ENCODE measurements at places on chromosomes 7 and 10.

GRCh38 chr7:36668080-36668479, 56.2 kb downstream of the AOAH start:
- no peak for DNase-seq

DNA sequence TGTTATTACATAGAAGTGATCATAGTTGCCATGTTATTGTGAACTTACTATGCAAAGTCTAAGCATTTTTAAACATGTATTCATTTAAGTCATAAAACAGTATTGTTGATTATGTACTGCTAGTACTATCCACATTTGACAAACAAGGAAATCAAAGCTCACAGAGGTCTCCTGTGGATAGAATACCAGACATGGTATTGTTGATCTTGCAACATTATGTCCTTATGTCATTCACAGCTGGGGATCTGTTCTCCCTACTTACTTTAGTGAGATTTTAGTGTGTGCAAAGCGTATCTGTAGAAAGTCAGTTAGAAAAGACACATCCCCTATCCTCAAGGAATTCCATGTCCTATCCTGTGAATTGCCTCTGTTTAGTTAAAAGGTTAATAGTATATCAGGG, 106.1 kb downstream of the SND1 start:
- DNase-seq: no peak

DNA sequence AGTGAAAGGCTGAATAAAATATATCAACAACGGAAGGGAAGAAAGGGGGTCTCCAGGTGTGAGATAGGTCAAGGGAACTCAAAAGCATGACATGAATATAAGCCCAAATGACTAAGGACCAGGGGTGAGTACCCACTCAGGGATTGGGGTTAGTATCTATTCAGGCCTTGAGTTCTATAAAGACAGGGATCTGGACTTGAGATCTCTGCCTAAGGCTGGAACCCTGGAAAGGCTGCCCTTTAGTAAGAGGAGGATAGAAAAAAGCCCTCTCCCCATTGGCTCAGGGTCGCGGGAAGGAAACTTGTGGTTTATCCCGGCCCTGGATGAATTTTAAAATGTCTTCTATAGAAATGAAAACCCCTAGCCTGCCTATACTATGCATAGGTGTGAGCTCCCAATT, 2.4 kb upstream of the ITPRIP start:
- no peak for DNase-seq

DNA sequence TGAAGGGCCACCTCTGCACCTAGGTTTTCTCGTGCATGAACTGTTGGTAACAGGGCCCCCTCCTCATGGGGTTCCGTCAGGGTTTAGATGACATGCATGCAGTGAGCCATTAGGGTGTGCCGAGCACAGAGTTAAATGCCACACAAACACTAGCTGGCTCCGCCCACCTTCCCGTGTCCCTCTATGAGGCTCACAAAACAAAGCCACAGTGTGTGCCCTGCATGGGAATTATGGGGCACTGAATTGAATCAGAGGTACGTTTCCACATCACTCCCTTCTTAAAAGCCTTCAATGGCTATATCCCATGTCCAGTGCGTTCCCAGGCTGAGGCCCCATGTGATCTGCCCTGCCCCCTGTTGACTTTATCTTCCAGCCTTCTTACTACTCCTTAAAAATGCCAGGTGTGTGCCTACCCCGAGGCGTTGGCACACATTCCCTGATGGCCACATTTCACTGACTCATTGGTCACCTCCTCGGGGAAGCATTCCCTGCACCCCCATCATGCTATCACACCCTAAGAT, 35.7 kb downstream of the GSDME start:
- DNase-seq: no peak

DNA sequence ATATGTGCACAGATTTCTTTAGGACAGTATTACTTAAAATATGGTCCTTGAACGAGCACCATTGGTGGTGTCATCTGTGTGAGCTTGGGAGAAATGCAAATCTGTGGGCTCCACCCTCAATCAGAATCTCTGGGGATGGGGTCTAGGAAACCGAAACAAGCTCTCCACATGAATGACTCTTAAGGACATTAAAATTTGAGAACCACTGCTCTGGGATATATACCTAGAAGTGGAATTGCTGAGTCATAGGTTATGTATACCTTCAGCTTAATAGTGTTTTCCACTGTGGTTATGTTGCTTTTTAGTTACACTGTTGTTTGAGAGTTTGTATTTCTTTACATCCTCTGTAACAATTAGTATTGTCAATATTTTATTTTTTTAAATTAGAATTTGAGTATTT, 24.0 kb downstream of the ZNRF2 start:
- DNase-seq: no peak

DNA sequence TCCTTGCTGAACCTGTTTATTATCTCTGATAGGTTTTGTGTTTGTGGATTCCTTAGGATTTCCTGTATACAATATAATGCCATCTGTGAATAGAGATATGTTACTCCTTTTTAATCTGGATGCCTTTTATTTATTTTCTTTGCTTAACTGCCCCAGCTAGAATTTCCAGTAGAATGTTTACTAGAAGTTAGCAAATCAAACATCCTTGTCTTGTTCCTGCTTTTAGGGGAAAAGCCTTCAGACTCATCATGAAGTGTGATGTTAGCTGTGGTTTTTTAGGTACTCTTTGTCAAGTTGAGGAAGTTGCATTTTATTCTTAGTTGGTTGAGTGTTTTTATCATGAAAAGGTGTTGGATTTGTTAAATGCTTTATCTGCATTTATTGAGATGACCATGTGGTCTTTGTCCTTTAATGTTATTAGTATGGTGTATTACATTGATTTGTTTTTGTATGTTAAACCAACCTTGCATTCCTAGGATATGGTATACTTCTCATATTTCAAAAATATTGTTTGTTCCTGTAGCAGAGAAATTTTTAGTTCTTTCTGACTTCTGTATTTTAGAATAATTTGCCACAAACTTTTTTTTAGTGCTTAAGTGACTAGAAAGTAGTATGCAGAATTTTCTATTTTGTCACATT, 24.3 kb downstream of the PPP2R2D start:
- no peak for DNase-seq

- DNase-seq: no peak
Measured at GRCh38 chr10:21526188-21526859, 842 bp upstream of the SKIDA1 start.

DNA sequence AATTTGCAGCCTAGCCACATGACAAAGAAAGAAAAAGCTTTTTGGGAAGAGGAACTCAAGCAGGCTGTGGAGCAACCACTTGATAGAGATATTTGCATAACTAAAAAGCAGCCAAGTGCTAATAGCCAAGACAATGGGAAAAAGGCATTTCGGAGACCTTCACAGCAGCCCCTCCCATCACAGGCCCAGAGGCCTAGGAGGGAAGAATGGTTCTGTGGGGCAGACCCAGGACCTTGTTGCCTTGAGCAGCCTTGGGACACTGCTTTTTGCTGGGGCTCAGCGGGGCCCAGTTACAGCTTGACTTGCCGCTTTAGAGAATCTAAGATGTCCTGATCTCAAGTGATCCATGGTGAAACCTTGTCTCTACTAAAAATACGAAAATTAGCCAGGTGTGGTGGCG, 38.5 kb downstream of the FAM149B1 start:
- no peak for DNase-seq

DNA sequence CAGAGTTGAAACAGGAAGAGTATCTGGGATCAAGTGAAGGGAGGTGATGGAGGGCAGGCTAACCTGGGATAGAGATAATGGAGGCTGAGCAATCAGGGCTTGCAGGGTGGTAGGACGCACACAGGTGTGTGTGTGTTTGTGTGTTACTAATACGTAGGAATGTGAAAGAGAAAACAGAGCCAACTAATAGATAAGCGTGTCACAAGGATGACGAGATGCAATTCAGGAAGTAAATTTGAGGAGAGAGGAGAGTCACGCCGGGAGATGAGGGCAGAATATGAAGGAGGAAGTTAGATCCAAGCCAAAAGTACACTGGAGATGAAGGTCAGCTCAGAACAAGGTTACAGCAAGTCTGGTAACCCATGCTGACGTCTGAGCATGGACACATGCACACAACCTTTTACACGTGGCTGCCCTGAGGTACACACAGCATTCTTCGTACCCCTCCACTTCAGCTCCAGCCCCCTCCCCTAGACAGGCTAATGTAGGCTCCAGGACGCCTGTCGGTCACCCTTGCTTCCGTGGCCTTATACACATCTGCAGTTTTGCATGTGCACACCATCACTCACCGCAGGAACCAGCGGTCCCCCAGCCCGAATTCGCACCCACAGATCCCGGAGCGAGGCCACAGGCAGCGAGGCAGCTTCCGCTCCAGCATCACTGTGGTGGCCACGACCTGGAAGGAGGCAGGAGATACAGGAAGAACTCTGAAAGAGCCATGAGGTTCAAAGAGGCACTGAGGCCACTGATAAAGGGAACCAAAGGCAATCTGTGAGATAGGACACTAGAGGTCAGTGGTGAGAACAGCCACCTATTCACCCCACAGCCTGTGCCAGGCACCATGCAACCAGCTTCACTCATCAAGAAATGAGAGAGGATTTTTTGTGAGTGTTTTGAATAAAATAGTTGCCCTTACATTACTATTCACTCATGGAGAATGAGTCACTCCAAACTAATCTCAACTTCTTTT, 23.7 kb upstream of the TRPV6 start:
- no peak for DNase-seq

DNA sequence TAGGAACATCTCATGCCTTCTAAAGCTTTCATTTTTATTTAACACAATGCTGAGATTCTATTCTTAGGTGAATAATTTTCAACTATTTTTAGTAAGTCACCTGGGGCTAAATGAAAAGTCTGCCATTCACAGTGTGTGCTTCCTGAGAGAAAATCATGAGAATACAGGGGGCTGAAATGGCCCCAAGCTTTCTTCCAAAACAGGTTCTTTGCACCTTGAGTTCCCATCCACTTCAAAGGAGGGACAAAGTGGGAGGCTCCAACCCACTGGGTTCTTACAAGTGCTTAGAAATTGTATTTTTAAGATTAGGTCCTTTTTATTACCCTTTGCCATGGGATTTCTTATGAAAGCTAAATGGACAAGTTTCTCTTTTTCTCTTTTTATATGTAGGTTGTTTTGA, 21.5 kb upstream of the FAM133B start:
- no peak for DNase-seq

DNA sequence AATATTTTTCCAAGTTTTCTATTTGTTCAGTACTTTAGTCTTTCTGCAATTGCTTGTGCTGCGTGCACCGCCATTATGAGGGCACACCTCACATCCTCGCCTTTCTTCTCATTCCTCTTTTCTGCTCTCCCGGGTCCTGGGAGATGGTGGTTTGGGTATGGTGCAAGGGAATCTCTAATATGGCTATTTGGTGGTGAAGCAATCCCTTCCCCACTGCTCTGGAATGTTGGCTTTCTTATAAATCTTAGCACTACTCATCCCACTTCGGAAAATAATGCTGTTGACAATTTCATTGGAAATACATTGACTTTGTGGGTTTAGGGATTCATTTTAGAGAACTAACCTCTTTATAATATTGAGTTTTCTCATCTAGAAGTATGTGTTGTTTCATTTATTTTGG, 1.9 kb upstream of the GCK start:
- DNase-seq: no peak

DNA sequence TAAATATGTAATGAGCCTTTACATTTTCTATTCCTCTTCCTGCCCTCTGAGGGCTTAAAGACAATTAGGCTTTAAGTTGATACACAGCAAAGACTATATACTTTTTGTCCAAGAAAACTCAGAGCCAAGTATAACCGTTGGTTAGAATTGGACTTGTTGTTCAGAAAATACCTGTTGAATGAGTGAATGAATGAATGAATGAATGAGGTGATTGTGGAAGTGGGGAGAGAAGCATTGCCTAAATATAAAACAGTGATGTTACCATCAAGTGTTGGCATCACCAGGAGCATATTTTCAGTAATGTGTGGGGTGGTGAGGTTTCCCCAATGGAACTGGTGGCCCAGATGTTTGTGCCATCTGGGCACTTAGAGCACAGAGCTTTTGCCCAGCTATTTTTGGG, 106.9 kb downstream of the AOAH start:
- no peak for DNase-seq

DNA sequence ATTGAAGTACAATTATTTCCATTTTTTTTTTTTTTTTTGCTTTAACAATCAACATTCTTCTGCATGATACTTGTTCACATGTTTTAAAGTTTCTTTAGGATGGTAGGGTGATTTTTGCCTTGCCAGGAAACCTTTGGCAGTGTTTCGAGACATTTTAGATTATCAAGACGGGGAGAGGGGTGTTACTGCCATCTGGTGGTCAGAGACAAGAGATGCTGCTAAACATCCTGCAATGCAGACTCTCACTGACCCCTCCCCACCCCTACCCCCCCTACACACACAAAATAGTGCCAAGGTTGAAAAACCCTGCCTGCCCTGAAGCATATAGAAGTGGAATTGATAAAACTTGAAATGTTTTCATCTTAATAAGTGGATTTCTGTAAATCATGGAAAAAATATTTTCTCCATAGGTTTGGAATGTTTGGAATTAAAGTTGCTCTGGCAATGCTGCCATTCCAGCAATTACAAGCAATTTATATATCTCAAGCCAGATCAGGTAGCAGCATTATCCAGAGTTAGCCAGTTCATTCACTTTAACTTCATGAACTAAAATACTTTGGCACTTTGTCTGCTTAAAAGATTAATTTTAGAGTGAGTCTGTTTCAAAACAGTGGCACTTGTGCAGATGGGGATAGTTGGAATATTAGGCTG, 62.1 kb downstream of the SDHAF3 start:
- peak; percentile 8 for DNase-seq

DNA sequence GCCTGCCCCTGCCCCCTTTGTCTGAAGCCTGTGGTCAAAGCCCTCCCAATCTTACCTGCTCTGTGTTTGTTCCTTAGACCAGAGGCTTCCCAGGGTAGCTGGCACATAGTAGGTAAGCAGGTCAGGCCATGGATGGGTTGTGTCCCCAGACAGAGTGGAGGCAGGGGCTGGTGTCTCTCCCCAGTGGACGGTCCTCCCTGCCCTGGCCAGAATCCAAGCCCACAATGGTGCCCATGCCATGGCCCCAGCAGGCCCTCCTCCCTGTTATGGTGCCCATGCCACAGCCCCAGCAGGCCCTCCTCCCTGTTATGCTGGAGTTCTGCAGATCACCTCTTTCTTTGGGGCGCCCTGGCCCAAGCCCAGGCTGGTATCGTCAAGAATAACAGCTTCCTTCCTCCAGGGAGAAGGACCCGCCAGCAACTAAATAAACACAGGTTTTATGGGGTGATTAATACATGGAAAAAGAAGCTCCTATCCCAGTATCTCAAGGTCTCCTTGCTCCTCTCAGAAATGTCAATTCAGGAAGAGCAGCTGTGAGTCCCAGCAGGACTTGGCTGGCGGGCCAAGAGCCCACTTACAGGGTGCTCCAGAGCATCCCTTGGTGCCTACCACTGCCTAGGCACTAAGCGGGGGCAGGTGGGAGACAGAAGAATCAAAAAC, 82.0 kb downstream of the NEURL1 start:
- no peak for DNase-seq

DNA sequence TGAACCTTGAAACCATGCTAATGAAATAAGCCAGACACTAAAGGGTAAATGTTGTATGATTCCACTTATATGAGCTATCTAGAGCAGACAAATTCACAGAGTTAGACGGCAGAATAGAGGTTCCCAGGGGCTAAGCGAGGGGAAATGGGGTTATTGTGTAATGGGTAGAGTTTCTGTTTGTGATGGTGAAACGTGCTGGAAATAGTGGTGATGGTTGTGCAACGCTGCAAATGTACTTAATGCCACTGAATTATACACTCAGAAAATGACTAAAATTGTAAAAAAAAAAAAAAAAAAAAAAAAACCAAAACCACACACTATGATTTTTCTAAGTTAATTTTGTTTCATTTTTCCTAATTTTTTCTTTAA, 30.0 kb downstream of the SFXN4 start:
- DNase-seq: peak; percentile 30

- no peak for DNase-seq
Measured at GRCh38 chr7:121777672-121778071, 95.3 kb upstream of the PTPRZ1 start.

- no peak for DNase-seq
Measured at GRCh38 chr7:34844406-34844805, 186.4 kb downstream of the NPSR1 start.

All from SK-N-MC (cell line).